Neural crest cell (in vitro differentiated cells): ENCODE measurements at places on chromosomes 11 and 22. TPM values are rescaled to one million over a fixed set of nuclear protein-coding genes. Genes with fewer than 3 reads are reported as not detected.

GRCh38 chr11:17575431-17576425 lies 28.7 kb downstream of the OTOG start:
- no peaks in the 10 kb centered on the region for H3K36me3 ChIP-seq
- H3K27me3 ChIP-seq, result peaks cover 9% of the 10 kb centered on the region
- no peak overlapping the region for H3K27ac ChIP-seq
- H3K4me3 ChIP-seq, result no peak overlapping the region
- no peaks in the 10 kb centered on the region for H3K4me1 ChIP-seq

DNA sequence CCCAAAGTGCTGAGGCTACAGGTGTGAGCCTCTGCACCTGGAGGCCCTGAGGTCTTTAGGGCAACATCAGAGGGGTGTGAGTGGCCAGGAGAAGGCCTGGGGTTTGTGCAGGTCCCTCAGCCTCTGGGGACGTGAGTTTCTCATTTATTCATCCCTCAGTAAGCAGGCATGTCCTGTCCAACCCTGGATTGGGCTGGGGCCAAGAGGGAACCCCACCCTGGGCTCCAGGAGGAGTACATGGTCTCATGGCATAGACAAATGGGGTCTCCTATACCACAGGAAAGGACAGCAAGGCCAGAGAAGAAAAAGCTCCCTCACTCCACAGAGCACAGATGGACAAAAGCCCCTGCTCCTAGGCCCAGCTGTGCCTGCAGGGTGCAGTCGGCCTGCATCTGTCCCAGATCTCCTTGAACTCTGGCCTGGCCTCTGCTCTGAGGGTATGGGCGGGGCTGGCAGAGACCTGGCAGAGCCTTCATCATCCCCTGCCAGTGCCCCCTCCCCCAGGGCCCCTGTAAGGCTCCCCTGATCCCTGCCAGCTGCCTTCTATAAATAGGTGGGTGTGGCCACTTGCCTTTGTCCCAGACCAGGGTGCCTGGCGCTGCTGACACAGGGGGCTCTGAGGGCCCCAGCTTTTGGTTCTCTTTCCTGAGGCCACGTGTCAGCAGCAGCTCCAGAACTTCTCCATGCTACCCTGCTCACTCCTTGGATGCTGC lies 34.6 kb downstream of the A4GALT start:
- H3K4me3 ChIP-seq, result no peak overlapping the region
- DNase-seq, result no peak
- no peaks in the 10 kb centered on the region for H3K36me3 ChIP-seq
- H3K27me3 ChIP-seq, result peaks cover 3% of the 10 kb centered on the region
- H3K4me1 ChIP-seq, result peaks cover 17% of the 10 kb centered on the region

- no peak overlapping the region for H3K27ac ChIP-seq
- peaks cover 4% of the 10 kb centered on the region for H3K36me3 ChIP-seq
- DNase-seq, result no peak
- peaks cover 15% of the 10 kb centered on the region for H3K4me1 ChIP-seq
- no peaks in the 10 kb centered on the region for H3K27me3 ChIP-seq
- peak overlapping the region; percentile 31 for H3K4me3 ChIP-seq
These were observed 2.8 kb downstream of the AAMDC start for GRCh38 chr11:77823775-77824174.

GRCh38 chr11:79747406-79747805 lies 306.6 kb upstream of the TENM4 start:
- no peaks in the 10 kb centered on the region for H3K36me3 ChIP-seq
- no peaks in the 10 kb centered on the region for H3K27me3 ChIP-seq
- H3K27ac ChIP-seq, result no peak overlapping the region
- no peak overlapping the region for H3K4me3 ChIP-seq
- DNase-seq, result no peak

DNA sequence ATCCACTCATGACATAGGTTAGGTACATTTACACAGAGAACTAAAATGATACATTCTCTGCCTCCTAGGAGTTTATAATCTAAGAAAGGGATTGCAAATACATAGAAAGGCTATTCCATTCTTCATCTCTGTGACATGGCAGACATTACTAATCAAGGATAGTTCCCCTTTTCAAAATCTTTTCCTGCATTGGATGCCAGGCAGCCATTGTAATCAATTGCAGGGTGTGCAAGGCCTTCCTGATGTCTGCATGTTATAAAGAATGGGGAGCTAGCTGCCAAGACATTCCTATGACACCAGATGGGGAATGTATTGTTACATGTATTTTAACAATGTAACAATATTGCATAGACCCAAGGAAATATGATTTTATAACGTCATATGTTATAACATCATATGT lies 82.0 kb downstream of the KIRREL3 start:
- H3K27ac ChIP-seq, result no peak overlapping the region
- peaks cover 5% of the 10 kb centered on the region for H3K4me1 ChIP-seq
- no peaks in the 10 kb centered on the region for H3K27me3 ChIP-seq
- no peak overlapping the region for H3K4me3 ChIP-seq

DNA sequence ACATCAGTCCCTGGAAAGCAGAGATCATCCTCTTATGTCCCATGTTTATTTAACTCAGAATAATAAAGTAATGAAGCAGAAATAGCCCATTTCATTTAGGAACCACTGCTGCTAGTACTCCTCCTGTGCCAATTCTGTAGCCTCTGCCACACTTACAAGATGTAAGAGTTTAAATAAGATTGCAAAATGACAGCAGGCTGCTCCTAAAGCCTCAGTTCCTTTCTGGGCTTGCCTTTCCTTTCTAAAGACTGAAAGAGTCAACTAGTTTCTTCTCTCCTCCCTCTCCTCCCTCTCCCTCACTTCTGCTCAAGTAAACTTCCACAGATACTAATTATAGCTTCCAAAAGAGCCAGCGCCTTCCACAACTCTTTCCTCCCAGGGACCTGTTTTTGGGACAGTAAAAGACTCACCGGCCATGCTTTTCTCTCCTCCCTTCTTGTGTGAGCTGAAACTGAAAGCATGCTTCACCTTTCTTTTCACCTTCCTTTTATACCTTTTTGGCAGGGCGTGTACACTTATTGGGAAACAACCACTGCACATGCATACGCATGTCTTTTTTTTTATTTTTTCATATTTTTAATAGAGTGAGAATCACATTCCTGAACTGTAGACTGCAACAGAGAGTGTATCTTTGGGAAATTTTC lies 26.1 kb upstream of the CARD16 start:
- H3K27ac ChIP-seq, result no peak overlapping the region
- H3K36me3 ChIP-seq, result no peaks in the 10 kb centered on the region
- H3K4me1 ChIP-seq, result no peaks in the 10 kb centered on the region
- DNase-seq, result no peak
- H3K27me3 ChIP-seq, result no peaks in the 10 kb centered on the region

DNA sequence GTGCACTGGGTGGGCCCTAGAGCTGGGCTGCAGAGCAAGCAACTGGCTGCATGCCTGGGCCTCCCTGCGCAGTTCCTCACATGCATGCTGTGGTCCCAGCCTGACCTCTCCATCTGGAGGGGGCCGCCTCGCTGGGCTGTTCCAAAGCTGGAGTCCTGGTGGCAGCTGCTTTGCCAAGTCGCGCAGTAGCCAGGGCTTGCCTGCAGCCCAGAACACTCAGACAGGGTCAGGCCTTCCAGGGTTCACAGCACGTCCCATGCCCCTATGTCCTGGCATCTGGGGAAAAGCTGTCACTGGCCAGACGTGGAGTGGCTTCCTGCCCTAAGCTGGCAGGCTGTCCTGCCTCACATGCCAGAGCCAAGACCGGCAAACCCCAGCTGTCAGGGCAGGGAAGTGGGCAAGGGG lies 16.5 kb upstream of the CDC42EP2 start:
- H3K27me3 ChIP-seq, result no peaks in the 10 kb centered on the region
- peaks cover 12% of the 10 kb centered on the region for H3K36me3 ChIP-seq
- no peak for DNase-seq

GRCh38 chr11:27204529-27204928 lies 158.5 kb downstream of the CCDC34 start:
- H3K36me3 ChIP-seq, result peaks cover 17% of the 10 kb centered on the region
- H3K27ac ChIP-seq, result no peak overlapping the region
- peaks cover 4% of the 10 kb centered on the region for H3K4me1 ChIP-seq
- no peak for DNase-seq
- H3K4me3 ChIP-seq, result no peak overlapping the region

DNA sequence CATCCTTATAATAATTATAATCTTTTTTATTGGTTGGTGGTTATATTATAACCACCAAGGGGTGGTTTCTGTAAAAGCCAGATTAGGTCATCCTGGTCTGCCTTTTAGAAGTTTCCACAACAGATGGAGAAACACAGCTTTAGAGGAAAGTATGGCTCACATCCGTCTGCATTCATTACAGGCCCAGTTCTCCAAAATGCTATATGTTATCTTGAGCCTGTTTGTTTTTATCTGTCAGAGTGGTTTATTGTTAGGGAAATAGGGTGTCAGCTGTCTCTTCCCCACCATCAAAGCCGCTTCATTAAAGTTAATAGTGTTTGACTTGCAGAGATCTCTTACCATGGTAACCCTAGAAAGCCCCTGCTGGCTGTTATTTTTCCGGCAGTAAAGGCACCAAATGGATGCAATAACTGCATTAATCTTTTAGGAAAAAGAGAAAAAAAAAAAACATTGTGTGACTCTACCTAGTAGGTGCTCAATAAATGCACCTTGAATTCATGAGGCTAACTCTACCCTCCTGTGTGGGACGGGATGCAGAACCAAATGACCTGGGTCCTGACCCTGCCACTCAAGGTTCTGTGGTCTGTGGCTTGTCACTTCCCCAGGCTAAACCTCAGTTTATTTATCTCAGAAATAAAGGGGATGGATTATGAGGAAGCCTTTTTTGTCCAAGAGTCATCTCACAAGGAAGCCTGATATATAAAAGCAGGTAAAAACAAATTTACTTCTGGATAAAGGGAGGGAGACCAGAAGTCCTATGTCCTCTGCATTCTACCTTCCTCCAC lies 118.3 kb downstream of the WT1 start:
- H3K27me3 ChIP-seq, result peaks cover 10% of the 10 kb centered on the region
- no peak for DNase-seq
- H3K27ac ChIP-seq, result no peak overlapping the region
- no peaks in the 10 kb centered on the region for H3K36me3 ChIP-seq
- peaks cover 5% of the 10 kb centered on the region for H3K4me1 ChIP-seq

DNA sequence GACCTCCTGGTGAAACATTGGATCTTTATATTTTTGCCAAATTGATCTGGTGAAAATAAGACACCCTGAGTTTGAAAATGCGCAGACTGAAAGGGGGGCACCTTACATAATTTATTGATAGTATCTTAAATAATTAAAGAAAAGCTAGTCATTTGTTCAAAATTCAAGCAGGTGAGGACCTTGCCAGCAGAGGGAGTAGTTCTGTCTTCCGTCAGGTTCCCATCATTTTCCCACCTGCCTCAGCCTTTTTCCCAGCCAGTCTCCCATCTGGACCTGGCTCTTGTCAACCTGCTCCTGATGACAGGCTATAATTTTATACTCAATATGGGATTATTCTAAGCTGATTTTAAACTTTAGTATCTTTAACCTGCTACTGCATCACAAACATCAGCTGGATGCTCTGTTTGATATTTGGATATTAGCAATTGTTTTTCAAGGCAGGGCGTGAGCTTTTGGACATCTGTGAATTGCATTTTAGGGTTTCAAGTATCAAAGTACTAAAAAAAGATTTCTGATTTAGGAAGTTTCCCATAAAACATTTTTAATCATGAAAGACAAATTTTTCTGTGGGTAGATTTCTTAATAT lies 132.0 kb downstream of the ELP4 start:
- no peaks in the 10 kb centered on the region for H3K36me3 ChIP-seq
- no peaks in the 10 kb centered on the region for H3K27me3 ChIP-seq
- peaks cover 5% of the 10 kb centered on the region for H3K4me1 ChIP-seq

DNA sequence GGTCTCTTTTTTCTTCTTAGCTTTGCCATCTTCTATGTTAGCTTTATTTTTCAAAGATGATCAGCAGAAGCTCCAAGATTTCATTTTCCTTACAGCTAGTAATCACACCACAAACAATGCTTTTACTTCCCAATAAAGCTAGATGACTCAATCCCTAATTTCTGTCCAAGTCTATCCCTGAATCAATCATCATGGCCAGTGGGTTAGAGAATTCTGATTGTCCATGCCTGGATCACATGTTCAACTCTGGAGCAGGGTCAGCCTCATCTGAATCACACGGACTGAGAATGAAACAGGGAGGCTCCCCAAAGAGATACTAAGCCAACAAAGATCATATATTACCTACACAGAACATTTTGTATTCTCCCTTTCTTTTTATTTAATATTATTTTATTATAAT lies 79.6 kb downstream of the BBOX1 start:
- no peak overlapping the region for H3K4me3 ChIP-seq
- H3K36me3 ChIP-seq, result peaks cover 4% of the 10 kb centered on the region
- DNase-seq, result no peak
- peaks cover 5% of the 10 kb centered on the region for H3K4me1 ChIP-seq
- no peaks in the 10 kb centered on the region for H3K27me3 ChIP-seq

- H3K36me3 ChIP-seq, result peaks cover 3% of the 10 kb centered on the region
- no peak for DNase-seq
- peaks cover 15% of the 10 kb centered on the region for H3K27me3 ChIP-seq
- H3K4me1 ChIP-seq, result peaks cover 4% of the 10 kb centered on the region
These were observed 47.9 kb upstream of the TH start for GRCh38 chr11:2219318-2220017.

GRCh38 chr11:120034176-120034875 lies 103.6 kb downstream of the TRIM29 start:
- H3K4me1 ChIP-seq, result peaks cover 7% of the 10 kb centered on the region
- DNase-seq, result no peak
- H3K27me3 ChIP-seq, result no peaks in the 10 kb centered on the region
- H3K4me3 ChIP-seq, result no peak overlapping the region

- peaks cover 22% of the 10 kb centered on the region for H3K4me1 ChIP-seq
- DNase-seq, result no peak
- no peaks in the 10 kb centered on the region for H3K36me3 ChIP-seq
- H3K27ac ChIP-seq, result no peak overlapping the region
- no peak overlapping the region for H3K4me3 ChIP-seq
- peaks cover 9% of the 10 kb centered on the region for H3K27me3 ChIP-seq
These were observed 98.0 kb downstream of the PDE2A start for GRCh38 chr11:72576243-72576595.

- DNase-seq, result no peak
- no peaks in the 10 kb centered on the region for H3K36me3 ChIP-seq
- H3K27ac ChIP-seq, result peak overlapping the region; percentile 96
- H3K4me3 ChIP-seq, result peak overlapping the region; percentile 97
- H3K27me3 ChIP-seq, result peaks cover 21% of the 10 kb centered on the region
These were observed 960 bp upstream of the CADM1 start for GRCh38 chr11:115505175-115505574.

Gene MUC2
- total RNA-seq, result not detected in 2 replicates

Gene MMP10
- not detected in 2 replicates for total RNA-seq

Gene TEX54
- total RNA-seq, result not detected in 2 replicates

Gene MCAT
- 25.7 and 26.5 TPM in 2 replicates for total RNA-seq

Gene DNAJB7
- total RNA-seq, result not detected in 2 replicates

Gene MYOD1
- total RNA-seq, result not detected in 2 replicates

Gene APOBEC3H
- total RNA-seq, result not detected in 2 replicates

Gene TSPAN18
- 116 and 125 TPM in 2 replicates for total RNA-seq

Gene FAM227A
- total RNA-seq, result 7.3 and 7.8 TPM in 2 replicates

Gene APOL4
- total RNA-seq, result not detected in 2 replicates

Gene OR10A4
- total RNA-seq, result not detected in 2 replicates

Gene SMIM35
- not detected in 2 replicates for total RNA-seq

Gene RAG1
- 0.64 and 0.91 TPM in 2 replicates for total RNA-seq

Gene MRGPRX2
- total RNA-seq, result not detected in 2 replicates
